Activated CD4-positive, CD25-positive, alpha-beta regulatory T cell (primary cell): ENCODE measurements at places on chromosomes 5 and 9.

DNA sequence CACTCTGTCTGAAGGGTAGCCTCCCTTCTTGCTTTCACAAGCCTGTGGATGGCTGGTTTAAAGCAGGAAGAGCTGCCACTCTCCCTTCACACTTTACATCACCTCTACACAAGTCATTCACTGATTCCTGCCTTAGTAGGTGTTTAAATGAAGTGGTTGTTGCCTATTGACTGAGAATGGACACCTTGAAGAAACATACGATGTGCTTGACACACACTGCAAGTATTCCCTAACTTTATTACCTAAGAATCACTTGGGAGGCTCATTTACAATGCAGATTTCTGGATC, 230.5 kb downstream of the PIK3R1 start:
- no peak for DNase-seq

GRCh38 chr5:102956599-102956998, 163.3 kb downstream of the GIN1 start:
- DNase-seq: no peak

DNA sequence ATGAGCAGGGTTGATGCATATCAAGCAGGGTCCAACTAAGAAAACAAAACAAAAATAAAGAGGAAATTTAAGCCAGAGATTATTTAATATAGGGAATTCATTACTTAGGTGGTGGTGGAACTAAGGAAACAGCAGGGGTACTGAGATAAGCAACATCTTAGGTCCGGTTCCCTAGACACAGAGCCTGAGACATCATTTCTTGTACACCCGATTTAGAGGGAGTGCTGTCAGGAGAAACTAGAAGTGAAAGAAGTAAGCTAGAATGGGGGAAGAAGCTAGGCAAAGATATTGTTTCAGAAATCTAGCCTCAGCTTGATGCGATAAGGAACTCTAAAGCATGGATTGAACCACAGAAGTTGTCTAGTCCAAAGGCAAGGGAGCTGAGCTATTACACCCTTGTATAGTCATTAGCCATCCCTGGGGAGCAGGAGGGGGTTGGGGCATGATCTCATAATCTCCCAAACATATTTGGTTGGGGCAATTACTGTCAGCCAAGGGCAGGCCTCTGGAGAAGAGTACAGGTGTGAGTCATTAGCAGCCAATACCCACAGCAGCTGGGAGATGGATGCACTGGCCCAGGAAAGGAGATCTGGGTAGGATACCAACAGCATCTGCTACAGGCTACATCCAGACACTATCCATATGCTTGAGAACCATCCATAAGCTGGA, 194.5 kb downstream of the ARL15 start:
- no peak for DNase-seq

DNA sequence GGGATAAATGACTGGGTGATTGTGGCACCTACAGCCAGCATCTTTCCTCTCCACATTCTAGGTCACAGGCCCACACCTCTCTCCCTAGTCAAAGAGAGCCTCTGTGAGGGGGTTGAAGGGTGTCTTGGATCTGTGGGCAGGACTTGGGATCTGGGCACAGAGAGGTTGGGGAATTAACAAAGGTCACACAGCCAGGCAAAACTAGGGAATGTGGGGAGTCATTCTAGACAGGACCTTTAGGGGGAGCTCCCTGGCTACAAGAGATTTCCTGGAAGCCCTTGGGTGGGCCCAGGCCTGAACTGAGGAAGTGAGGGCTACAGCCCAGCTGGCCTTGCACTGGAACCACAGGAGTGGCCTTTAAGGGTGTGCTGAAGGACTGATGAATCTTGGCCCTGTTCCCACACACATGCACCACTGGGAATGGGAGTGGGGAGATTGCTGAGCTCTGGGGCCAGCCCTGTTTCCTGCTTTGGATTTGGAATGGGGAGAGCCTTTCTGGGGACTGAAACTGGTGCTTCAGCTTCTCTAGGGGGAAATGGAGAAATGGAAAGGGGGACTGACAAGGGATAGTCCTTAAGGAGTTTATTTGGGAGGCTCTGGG, 12.4 kb upstream of the CXXC5 start:
- no peak for DNase-seq

- DNase-seq: no peak
Observed at GRCh38 chr5:67015541-67016191, 180.9 kb downstream of the CD180 start.

DNA sequence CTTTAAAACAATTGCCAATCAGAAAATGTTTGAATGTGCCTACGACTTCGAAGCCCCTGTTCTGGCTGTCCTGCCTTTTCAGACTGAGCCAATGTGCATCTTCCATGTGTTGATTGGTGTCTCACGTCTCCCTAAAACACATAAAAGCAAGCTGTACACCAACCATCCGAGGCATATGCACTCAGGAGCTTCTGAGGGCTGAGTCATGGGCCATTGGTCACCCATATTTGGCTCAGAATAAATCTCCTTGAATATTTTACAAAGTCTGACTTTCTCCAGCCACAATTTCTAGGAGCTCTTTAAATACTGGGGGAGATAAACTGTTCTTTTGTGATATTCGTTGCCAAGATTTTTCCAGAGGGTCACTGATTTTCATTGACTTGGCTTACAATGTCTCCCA, 53.9 kb downstream of the C9orf57 start:
- no peak for DNase-seq

GRCh38 chr9:22911632-22912031, 465.0 kb downstream of the DMRTA1 start:
- DNase-seq: no peak

- no peak for DNase-seq
Observed at GRCh38 chr9:136052991-136053756, 41.9 kb downstream of the NACC2 start.

DNA sequence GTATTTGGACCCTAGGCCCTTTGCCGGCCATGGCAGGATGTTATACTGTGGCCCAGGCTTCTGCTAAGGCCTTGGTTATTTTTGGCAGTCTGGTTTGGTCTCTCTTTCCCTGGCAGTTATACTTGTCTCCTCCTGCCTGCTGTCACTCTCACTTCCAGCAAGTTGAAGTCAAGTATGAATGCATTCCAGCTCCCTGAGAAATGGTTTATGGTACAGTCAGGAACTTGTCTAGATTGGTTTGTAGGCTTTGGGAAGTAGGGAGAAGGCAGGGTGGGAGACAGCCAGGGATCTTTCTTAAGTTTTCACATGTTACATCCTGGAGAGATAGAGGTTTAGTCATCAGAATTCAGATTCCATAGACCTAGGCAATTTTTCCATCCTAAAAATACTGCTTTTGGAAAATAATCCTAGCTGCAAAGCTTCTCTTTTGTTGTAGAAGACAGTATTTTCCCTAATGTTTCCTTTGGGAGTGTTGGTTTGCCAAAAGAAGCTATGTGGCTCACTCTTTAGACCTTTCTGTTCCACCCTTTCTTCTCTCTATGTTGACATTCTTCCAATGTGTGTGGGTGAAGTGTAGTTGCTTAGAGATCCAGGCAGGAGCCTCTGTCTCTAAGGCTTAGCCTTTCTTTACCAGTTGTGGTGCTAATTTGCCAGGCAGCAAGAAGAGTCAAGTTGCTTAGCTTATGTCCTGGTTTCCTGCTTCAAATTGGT, 2.5 kb upstream of the KDM3B start:
- no peak for DNase-seq
